ENCODE measurements at places on chromosomes 12 and 14. TPM values are rescaled to one million over a fixed set of nuclear protein-coding genes. Genes with fewer than 3 reads are reported as not detected.

DNA sequence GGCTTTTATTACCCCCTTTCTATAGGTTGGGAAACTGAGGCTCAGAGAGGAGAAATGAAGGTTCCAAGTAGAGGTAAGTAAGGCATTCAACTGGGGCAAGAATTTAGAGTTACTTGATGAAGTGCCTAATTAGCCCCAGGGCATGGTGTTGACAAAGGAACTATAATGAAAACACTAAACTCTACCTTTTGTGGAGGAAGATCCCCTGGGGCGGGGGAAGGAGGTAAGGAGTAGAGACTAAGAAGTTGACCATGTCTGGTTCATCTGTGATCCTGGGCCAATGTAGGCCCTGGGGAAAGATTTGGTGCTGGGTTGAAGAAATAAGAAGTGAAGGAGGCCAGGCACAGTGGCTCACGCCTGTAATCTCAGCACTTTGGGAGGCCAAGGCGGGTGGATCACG, 16.2 kb upstream of the COX6A1 start:
- DNase-seq = no peak

GRCh38 chr14:102138961-102139285, 774 bp upstream of the WDR20 start:
- no peak for DNase-seq

GRCh38 chr12:14768823-14769405, 34.4 kb downstream of the WBP11 start:
- DNase-seq = no peak

DNA sequence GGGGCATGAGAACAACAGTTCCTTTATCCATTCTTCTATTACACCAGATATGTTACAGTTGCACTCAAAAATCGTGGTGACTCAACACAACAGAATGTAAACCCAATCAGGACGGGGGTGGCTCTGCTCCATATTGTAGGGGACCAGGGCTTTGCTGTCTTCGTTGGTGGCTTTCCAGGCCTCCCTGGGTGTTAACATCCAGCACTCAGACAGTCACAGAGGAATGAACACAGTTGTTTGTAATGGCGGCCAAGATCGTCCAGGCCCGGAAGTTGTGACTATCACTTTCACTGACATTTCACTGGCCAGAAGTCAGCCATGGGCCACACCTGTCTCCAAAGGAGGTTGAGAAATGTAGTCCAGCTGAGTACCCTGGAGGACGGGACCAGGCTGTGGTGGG, 204.1 kb downstream of the CACNA1C start:
- peak; percentile 57 for DNase-seq

Gene DDN
- 0.19 TPM for total RNA-seq

GRCh38 chr12:69647178-69647577, 36.5 kb upstream of the LRRC10 start:
- DNase-seq = no peak

GRCh38 chr12:29844667-29845066, 60.9 kb upstream of the TMTC1 start:
- no peak for DNase-seq

Gene TAPBPL
- 6.6 TPM for total RNA-seq

DNA sequence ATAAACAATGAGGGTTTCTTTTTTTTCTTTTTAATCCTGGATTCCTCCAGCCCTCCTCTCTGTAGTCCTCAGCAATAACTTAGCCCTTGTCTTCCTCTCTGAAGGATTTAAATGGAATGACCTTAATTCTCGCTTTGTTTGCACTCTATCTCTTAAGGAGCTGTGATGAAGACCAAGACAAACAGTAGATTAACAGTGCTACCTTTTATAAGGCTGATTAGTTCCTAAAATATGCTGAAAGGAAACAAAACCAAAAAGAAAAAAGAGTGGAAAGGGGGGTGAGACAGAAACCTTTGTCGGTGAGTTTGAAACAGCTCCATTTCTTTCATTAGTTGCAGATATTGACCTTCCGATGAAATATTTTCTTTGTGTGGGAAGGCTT, 38.7 kb upstream of the PTCSC3 start:
- no peak for DNase-seq

Gene YEATS4
- 9.5 TPM for total RNA-seq

DNA sequence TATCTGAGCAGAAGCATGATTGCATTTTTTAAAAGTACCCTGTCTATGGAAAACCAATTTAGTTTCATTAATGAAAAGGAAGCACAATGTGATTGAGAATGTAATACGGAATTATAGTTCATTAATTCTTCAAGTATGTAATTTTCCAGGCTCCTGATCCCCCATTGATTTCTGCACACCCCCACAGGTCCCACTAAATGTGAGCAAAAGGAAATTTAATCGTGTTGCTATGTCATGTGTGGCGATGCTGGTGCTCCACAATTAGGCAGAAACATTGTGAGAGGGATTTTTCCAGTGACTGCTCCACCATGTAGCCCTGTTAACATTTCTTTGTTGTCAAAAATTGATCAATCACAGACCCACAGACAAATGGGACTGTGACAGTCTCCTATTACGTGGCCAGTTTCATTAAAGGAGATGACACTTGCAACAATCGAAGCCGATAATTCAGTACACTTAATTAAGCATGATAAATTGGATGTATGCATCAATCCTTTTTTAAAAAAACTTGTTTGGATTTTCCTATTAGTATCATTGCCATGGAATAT, 306.0 kb downstream of the NELL2 start:
- DNase-seq = no peak

DNA sequence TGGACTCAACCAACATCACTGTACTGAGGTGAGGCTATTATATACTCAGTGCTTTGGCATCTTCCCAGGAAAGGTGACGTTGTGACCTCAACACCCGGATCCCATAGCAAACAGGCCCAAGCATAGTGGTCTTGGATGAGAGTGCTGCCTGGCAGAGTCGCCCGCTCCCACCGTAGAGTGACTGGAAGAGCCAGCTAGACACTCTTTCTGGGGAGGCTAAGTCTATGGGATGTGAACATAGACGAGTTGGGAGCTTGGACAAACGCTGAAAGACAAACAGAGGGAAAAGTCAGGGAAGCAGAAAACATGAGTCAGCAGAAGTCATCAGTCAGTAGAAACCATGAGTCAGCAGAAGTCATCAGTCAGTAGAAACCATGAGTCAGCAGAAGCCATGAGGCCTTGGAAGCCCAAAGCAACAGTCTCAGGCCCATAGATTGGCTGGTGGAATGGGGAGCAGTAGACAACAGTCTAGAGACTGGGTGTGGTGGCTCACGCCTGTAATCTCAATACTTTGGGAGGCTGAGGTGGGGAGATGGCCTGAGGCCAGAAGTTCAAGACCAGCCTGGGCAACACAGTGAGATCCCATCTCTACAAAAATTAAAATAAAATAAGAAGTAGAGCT, 66.4 kb upstream of the MAP1LC3B2 start:
- DNase-seq = peak; percentile 83

DNA sequence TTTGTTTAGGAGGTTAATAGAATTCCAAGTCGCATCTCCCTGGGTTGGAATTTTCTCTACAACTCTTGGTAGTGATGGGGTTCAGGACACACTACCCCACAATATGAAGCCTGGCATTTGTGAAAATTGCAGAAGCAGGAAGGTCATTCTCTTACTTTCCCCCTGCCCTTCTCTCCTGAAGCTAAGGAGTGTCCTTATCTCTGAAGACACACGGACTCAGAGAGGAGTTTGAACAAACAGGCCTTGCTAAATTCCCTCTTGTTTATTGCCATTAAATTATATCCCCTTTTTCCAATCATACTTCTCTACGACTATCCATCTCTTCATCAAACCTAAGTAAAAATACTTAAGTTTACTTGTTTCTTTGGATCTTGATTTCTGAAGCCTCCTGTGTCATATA, 443.0 kb downstream of the RAD51B start:
- DNase-seq = no peak

Gene C12orf57
- 129 TPM for total RNA-seq

Gene LRRC74A
- not detected for total RNA-seq

DNA sequence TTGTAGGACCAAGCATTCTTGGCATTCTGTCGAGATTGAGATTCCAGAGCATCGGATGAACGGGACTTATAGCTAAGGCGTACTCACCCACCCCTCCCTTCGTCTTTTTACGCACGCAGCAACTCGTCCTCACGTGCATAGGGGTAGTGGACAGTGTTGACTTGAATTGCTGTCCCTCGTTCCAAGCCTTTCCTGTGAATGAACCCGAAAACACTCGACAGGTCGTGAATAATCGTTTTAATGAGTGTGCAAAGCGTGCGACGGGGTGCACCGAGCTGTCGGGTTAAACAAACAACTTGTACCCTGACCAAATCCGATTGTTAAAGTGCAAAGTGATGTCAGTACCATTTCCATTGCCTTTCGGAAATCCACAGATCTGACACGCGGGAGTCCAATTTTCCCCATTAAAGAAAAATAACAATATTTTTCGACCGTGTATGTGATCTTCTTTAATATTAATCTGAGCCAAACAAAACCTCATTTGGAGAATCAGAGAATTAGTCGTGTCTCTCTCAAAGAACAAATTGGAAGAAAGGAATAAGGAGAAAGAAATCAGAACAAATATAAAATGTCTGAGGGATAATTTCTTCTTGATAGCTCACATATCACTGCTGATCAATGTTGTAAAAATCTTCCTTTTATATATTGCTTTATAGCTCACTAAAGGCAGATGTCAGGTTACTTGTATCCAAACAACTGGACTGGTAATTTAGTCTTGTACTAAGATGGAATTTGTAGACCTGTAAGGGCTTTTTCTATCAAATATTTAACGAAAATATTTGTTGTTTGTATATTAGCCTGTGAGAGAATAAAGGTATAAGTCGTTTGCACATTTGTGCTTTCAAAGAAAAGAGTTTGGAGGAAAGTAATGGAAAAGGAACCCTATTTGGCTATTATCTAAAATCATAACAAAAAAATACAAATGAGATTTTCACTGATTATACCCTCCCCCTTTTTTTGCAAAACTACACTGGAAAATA, 11.8 kb downstream of the FOXG1 start:
- no peak for DNase-seq

Gene ANKRD33
- total RNA-seq = not detected
